ENCODE measurements at places on chromosomes 12 and 14.

DNA sequence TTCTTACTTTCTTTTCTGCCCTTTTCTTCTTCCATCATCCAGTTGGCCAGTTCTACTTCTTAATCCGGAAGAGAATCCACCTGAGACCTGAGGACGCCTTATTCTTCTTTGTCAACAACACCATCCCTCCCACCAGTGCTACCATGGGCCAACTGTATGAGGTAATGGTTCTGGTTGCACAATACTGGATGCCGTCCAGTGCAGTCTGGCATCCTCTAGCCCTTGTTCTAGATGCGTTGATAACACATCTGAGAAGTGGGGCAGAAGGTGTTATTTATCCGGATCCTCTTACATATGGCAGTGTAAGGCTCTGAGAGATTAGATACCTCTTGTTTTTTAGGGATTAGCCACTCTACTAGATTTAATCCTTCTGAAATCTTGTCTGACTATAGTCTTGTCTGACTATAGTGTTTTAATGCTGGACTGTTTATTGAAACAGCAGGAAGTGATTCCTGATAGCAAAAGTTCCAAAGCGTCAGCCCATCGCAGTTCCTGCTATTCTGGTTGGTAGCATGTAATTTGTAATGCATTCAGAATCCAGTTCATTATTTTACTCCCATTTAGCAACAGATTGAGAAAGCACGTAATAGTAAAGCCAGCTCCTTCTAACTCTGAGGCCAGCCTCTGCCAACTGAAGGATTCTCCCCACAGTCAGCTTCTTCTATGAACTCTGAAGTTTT is 7.9 kb downstream of the GABARAPL1 start:
- DNase-seq, result no peak

- no peak for DNase-seq
These were observed 16.1 kb upstream of the PLA2G1B start for GRCh38 chr12:120343692-120344091.

- no peak for DNase-seq
These were observed 130.7 kb downstream of the DIO2 start for GRCh38 chr14:80080601-80081000.

DNA sequence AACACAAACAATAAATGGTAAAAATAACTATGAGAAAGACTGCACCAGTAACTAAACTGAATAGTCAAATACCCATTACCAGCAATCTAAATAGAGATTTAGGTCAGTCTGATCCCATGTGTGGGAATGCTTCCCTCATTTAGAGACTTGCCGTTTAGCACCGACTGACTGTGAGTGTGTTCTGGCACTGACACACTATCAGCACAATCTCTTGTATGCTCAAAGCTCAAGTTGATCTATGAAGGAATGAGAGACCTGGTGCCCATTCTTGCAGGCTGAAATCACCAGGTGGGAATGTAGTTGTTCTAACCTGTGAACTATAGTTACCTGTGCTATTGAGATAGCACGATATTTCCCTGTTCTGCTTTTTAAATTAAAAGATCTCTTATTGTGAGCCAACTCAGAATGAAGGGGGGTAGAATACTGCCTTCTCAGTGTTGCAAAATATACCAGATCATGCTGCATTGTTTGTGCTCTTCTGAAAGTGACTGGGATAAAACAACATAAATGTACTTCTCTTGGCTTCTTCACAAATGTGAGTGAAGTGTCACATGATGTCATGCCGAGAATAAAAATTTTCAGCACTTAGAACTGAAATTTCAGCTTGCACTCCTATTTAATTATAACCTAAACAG is 99.6 kb downstream of the LIN7A start:
- no peak for DNase-seq

GRCh38 chr12:108379823-108380222 is 40.7 kb upstream of the CMKLR1 start:
- DNase-seq, result no peak

GRCh38 chr14:73795974-73796373 is 55.7 kb upstream of the PTGR2 start:
- DNase-seq, result no peak

DNA sequence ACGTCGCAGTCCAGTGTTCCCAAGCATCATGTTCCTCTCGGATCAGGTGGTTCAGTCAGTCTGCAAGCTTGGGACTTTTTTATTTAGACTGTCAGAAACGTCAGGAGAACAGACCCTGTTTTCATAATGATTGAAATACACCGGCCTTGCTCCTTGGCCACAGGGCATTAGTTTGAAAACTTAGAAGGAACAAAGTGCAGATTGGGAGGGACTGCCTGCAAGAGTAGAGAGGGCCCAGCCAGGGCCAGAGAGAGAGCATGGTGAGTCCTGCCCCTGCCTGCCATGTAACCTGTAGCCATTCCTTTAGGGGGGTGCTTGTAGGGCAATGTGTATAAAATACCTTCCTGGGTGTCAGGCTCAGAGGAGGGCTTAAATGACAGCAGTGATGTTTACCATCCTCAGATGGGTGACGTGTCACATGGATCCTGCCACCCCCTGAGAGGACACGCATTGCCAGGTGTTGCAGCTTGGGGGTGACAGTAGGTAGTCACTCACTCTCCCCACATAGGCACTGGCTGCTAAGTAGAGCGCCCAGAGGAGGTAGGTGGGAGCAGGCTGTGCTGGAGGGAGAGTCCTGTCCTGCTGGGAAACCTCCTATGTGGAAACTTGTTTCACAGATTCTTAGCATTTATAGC is 45.7 kb downstream of the MMAB start:
- DNase-seq, result no peak

DNA sequence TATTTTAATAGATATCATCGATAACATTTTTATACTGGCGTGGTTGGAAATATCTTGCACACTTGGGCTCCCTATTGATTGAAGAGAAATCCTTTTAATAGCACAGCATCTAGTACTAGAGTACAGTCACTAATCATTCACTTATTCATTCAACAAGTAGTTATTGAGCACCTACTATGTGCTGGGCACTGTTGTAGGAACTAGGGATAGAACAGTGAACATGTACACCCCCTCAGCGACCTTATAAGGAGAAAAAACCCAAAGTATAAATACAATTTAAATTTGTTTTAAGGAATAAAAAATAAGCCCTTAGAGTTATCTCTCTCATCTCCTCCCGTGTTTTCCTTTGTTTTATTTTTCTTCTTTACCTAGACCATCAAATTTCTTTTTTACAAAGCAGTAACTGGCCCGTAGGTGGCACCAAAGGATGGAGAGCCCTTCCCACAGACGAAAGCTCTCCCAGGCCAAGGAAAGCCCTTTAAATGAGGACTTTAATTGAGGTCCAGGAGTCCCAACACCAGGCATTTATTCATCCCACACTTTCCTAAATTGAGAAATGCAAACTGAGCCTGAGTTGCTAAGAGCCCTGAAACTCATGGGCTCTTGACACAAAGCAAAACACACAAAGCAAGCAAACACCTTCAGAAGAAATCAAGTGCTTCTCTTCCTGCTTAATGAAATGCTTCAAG is 29.0 kb downstream of the PEBP1 start:
- DNase-seq, result no peak

DNA sequence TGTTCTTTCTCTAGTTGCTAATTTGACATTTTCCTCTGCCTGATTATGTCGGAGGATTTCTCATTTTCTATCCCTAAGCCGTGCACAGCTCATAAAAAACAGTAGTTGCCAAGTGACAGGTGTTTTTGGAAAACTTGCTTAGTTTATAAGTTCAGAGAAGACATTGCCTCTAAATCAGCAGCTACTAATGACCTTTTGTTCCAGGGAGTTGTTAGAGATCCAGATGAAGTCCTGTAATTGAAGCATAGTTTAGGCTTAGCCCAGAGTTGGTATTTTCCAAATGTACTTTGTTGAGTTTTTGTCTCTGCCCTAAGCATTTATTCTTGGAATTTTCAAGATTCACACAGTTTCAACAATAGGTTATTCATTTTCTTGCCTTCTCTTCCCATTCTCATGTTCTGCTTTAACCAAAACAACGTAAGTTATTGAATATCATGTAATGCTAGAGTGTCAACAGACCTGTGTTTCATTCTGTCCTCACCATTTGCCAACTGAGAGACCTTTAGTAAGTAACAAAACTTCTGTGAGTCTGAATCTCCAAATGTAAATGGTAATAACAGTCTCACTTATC is 110.0 kb upstream of the SLCO1C1 start:
- DNase-seq, result no peak

DNA sequence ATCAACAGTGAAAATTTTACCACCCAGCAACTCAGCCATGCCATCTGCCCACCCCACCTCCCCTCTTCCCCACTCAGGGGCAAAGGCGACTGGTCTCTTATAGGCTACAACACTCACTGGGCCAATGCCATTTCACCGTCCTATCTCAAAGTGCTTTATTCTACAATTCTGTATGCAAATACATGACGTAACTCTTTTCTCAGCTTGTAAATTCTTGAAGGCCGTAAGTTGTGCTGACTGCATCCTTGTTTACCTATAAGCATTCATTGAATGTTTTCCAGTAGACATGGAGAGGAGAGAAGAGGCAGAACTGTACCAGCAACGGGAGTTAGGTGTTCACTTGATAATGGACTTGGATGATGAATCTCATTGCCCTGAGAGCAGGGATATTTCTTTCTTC is 15.6 kb downstream of the BCL2L14 start:
- no peak for DNase-seq

- no peak for DNase-seq
These were observed 274.8 kb downstream of the SLC15A4 start for GRCh38 chr12:128548949-128549348.

GRCh38 chr14:97719931-97720330 is 922.7 kb downstream of the VRK1 start:
- no peak for DNase-seq

- no peak for DNase-seq
These were observed 144.5 kb upstream of the PLEKHG7 start for GRCh38 chr12:92558215-92558773.

GRCh38 chr14:35829449-35829848 is 3.3 kb downstream of the BRMS1L start:
- no peak for DNase-seq

DNA sequence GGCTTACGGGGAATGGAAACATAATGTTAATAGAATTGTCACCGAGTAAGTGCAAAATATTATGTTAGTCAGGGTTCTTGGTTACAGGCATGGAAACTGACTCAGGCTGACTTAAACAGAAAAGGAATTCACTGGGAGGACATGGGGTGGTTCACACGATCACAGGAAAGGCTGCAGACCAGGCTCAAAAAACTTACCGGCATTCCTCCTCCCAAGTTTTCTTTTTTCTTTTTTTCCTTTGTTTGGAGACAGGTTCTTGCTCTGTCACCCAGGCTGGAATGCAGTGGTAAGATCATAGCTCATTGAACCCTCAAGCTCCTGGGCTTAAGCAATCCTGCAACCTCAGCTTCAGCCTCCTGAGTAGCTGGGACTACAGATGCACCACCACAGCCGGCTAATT is 11.9 kb upstream of the UBE2N start:
- DNase-seq, result no peak

DNA sequence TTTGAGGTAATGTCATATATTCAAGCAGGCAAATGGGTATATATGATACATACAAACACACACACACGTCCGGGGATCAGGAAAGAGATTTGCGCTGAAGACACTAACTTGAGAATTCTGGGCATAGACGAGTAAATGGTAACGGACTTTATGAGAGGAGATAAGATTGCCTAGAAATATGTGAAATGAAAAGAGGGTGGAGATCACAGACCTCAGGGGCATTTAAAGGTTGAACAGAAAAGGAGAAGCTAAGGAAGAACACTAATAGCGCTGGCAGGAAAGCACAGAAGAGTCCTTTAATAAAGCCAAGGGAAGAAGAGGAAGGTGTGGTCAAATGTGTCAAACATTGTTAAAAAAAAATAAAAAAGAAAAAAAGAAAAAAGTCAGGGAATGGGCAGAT is 13.1 kb downstream of the CRY1 start:
- no peak for DNase-seq

- no peak for DNase-seq
These were observed 1.1 kb upstream of the AKT1 start for GRCh38 chr14:104796687-104797081.

GRCh38 chr14:78325911-78326310 is 155.7 kb downstream of the NRXN3 start:
- no peak for DNase-seq

- DNase-seq, result no peak
These were observed 1482.7 kb downstream of the AACS start for GRCh38 chr12:126547905-126548304.

- no peak for DNase-seq
These were observed 42.1 kb downstream of the KRT80 start for GRCh38 chr12:52149651-52150241.

- no peak for DNase-seq
These were observed 5.2 kb downstream of the WNT10B start for GRCh38 chr12:48966177-48966895.

- no peak for DNase-seq
These were observed 533.9 kb downstream of the VRK1 start for GRCh38 chr14:97331058-97331457.

GRCh38 chr14:29310757-29311156 is 544.2 kb downstream of the FOXG1 start:
- no peak for DNase-seq

- DNase-seq, result no peak
These were observed 13.2 kb upstream of the BMAL2 start for GRCh38 chr12:27319409-27319808.

DNA sequence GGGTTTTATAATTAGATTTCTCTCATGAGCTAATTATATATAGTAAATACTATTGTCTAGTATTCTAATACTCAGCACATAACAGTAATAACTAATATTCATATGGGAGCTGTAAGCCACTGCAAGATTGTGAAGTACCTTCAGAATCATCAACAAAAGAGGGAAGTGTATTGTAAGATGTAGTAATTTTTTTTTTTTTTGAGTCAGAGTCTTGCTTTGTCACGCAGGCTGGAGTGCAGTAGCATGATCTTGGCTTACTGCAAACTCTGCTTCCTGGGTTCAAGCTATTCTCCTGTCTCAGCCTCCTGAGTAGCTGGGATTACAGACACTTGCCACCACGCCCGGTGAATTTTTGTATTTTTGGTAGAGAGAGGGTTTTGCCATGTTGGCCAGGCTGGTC is 3.1 kb downstream of the GPR33 start:
- no peak for DNase-seq
